ENCODE measurements at places on chromosomes 6 and 20.

DNA sequence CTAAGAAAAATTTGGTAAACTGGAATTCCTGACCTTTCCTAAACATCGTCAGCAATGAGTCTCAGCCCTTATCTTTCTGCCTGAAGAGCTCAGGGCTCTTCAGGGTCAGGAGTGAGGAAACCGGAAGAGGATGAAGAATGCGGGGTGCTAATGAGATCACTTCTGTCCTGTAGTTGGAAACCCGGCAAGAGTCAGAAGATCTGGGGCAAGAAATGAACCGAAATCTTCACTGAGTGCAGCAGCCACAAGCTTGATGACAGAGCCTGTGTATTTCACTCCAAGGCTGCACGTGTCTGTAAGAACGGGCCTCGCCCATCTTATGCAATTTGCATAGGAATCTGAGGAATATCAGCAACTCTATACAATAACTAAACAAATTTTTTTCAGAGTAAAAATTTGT, 60.4 kb upstream of the QKI start:
- no peak for DNase-seq

GRCh38 chr6:87378947-87379346, 28.8 kb upstream of the CFAP206 start:
- no peak for DNase-seq

DNA sequence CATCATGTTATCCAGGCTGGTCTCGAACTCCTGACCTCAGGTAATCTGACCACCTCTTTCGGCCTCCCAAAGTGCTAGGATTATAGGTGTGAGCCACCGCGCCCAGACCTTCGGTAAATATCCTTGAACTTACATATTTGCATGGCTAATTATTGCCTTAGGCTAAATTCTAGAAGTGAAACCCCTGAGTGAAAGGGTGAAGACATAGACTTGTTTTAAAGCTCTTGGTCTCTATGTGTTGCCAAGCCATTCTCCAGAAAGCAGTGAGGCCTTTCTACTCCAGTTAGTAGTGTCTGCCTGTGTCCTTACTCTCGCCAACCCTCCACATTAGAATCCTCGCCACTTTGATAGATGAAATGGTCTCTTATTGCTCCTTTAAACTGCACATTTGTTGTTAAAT, 2.6 kb upstream of the NOTCH4 start:
- DNase-seq: no peak

DNA sequence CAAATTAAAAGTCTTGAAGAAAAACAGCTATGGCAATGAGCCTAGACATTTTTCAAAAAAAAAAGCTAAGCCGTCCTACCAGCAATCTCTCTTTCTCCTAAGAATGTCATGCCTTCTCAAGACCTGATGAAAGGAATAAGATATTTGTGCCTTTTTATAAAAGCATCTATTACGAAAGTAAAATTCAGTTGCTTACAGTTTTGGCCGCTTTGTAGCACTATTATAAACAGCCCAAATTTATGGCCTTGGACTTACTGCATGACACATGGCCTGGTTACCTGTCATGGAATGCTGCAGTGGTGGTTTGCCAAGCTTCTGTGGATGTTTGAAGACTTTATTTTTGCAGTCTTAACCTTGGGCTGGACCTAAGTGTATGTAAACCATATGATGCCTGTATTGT, 22.2 kb upstream of the VAPB start:
- no peak for DNase-seq
